Stimulated activated CD8-positive, alpha-beta memory T cell treated with anti-CD3 and anti-CD28 coated beads, Interleukin-7, amount 100 ng/mL, for 4 hours (primary cell): ENCODE measurements at places on chromosomes 6 and 20.

- no peak for DNase-seq
Observed at GRCh38 chr20:23019403-23019802, 15.7 kb upstream of the SSTR4 start.

DNA sequence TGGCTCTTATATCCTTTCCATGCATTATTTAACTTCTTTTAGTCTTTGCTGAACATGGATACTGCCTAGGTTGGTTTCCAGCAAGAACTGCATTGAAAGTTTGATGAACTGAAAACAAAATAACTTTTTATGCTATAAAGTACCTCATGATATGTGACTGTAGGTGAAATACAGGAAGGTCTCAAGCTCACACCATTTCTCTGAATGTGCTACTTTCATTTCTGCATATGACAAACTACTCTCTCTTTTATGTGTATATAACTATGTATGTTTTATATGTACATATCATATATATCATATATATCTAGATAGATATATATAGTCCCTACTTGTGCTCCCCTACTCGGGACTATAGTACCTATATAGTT lies 65.9 kb downstream of the AIG1 start:
- DNase-seq: no peak

DNA sequence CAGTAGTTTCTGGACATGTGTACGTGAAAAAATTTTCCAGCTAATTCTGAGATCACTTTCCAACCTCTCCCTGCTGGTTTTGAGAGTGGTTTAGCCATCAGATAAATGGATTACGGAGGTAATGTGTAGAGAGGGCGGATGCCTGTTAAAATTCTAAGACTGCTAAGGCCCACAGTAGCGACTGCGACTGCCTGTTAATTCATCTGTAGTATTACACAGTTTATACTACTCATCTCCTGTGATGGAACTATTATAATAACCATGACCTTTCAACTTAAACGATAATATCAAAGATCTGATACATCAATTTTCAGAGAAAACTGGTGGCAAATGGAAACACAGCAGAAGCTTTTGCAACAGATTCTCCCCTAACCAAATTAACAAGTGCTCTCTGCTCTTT lies 102.3 kb downstream of the IRF4 start:
- no peak for DNase-seq

DNA sequence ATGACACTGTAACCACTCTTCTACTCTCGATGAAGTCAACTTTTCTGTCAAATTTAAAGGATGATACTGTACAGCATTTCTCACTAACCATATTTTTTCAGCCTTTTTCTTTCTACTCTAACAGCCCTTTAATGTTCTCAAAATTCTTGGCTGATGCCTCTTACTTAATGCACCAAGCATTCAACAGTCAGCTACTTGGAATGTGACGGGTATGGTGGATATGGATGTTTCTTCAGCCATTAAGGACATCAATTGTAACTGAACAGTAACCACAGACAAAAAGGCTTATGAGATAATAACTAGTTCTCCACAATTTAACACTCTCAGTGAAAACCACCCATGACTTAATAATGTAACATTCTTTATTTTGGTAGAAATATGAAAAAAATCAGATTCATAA lies 467.2 kb upstream of the ZNF337 start:
- DNase-seq: no peak

- DNase-seq: no peak
Observed at GRCh38 chr20:60253471-60253870, 295.2 kb downstream of the CDH26 start.

GRCh38 chr20:50181344-50181743 lies 9.3 kb upstream of the CEBPB start:
- no peak for DNase-seq

DNA sequence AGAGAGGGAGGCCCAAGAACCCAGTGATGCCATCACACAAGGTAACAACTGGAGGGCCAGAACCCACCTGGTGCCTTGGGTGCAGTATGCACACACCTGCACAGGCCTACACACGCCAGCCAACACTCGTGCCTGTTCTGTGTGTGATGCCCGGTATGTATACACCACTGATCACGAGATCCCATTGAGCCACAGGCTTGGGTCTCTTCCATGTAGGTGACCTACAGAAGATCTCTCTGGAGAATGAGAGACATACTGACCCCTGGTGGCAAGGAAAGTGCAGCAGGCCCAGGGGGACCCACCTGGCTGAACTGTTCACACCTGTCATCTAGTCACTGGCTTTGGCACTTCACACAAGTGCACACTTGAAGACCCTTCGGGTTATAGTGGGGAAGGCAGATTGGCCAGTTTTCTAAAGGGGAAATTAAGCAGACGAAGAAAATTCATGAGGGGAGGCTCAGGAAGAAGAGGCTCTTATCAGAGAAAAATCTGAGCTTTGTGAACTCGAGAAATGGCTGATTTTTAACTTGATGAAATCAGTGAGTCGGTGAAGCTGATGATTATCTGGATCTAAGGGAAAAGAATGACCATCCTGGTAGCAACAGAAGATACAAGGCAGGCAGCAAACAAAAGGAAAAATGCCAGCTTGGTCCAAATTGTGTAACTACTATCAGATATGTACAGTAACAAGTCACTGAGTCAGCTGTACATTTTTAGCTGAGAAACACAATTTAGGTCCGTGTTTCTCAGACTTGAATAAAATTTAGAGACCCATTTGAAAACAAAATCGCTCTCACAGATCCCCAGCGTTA lies 69.1 kb upstream of the PBOV1 start:
- DNase-seq: peak; percentile 21

- DNase-seq: no peak
Observed at GRCh38 chr6:158947284-158947683, 52.7 kb downstream of the RSPH3 start.

DNA sequence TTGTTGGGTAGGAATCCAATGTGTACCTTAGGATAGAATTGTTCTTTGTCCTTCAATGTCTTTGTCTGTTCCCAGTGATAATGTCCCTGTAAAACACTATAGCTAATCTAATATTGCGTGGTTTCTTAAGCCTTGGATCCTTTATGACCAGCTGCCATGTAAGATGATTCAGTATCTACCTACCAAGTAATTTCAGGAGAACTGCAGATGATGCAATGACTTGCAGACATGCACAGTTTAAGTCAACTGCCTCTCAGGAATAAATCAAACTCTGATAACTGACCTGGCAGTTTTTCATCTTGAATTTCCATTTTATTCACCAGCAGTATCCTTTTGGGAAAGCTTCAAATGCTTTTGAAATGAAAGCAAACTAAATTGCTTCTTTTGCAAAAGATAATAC lies 157.8 kb downstream of the TPBG start:
- no peak for DNase-seq

GRCh38 chr6:32941214-32941768 lies 463 bp upstream of the HLA-DMB start:
- DNase-seq: peak; percentile 24

GRCh38 chr6:158050955-158051354 lies 69.3 kb downstream of the SYNJ2 start:
- no peak for DNase-seq

- DNase-seq: no peak
Observed at GRCh38 chr6:4965562-4966389, 38.1 kb downstream of the RPP40 start.

DNA sequence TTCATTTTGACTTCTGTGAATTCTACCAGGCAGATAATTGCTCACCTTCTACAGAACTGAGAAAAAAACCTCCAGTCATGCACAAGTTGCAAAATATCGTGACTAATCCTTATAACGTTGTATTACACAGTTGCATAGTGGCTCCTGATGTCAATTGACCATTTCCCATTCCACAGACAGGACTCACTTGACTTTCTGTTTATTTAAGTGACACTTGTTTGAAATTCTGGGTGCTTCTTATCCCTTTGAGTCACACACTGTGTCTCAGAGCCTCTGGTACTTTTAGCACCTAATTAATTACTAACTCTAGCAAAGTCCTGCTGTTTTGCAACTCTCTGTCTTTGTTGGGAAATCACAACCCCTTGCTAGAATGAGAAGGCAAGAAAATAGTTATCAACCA lies 16.2 kb upstream of the RSPO3 start:
- no peak for DNase-seq

DNA sequence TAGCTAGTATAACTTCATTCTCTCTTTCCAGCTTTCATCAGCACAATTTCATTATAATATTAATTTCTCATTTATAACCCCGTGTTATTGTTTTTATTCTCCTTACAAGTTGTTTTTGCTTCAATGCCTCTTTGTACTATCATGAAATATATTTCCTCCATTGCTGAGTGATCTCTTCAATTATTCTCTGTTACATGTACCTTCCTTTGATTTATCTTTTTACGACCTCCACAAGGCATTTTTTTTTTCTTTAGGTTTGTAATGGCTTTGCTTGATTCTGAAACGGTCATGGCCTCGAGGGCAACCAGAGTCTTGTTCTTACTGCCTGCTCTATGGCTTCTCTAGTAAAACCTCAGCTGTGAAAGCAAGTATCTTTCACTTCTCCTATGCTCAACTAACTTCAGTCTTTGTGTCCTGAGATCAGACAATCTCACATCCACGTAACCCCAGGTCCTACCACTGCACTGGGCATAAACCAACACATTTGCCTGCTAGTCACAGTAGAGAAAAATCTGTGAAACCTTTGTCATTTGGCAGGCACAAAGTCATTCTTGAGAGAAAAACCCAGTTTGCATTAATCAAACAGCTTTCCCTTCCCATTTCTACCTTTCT lies 119.9 kb downstream of the UST start:
- DNase-seq: no peak

GRCh38 chr6:6981681-6982322 lies 126.0 kb upstream of the RREB1 start:
- no peak for DNase-seq

GRCh38 chr6:16697437-16698161 lies 63.7 kb downstream of the ATXN1 start:
- no peak for DNase-seq

DNA sequence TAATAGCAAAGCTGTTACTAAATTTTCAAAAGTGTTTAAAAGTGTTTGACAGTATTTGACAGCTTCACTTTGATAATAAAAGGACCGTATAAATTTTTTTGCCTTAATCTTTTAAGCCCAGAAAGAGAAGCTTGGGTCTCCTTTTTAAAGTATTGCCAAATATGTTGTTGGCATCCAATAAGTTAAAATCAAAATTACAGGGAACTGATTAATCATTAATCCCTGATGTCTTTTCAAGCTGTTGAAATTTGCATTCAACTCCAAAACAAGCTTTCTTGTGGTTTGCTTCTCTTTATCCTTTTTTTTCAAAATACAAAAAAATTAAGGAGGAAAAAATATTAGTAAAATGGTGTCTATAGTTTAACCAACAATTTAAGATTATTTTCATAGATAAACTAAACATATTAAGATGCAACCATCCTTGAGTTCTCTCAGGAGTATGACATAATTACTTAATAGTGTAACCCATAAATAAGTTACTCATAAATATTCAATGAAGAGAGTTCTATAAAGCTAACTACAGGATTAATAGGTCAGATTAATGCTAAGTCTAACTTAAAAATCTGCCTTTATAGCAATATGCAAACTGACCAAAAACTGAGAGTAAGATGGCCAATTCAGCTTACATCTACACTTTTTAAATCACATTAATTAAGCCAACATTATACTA lies 27.0 kb upstream of the CALHM6 start:
- no peak for DNase-seq

DNA sequence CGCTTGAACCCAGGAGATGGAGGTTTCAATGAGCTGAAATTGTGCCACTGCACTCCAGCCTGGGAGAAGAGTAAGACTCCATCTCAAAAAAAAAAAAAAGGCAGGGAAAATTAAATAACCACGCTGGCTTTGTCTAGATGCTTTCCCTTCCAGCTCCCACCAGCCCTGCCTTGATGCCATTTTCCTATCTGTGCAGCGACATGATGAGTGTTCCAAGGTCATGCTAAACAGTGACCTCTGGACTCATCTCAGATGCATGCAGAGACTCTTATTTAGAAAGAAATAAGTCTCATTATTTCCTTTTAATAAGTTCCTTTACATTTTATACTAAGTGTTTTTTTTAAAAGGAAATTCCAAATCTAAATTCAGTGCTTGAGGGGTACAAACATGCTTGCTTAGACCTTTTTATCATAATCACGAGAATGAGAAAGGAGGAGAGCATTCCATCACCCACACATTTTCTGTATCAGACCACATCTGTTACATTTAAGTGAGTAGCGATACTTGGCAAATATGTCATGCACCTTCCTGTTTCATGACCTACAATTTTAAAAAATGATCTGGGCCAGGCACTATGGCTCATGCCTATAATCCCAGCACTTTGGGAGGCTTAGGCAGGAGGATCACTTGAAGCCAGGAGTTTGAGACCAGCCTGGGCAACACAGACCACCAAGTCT lies 101.1 kb upstream of the RREB1 start:
- no peak for DNase-seq

DNA sequence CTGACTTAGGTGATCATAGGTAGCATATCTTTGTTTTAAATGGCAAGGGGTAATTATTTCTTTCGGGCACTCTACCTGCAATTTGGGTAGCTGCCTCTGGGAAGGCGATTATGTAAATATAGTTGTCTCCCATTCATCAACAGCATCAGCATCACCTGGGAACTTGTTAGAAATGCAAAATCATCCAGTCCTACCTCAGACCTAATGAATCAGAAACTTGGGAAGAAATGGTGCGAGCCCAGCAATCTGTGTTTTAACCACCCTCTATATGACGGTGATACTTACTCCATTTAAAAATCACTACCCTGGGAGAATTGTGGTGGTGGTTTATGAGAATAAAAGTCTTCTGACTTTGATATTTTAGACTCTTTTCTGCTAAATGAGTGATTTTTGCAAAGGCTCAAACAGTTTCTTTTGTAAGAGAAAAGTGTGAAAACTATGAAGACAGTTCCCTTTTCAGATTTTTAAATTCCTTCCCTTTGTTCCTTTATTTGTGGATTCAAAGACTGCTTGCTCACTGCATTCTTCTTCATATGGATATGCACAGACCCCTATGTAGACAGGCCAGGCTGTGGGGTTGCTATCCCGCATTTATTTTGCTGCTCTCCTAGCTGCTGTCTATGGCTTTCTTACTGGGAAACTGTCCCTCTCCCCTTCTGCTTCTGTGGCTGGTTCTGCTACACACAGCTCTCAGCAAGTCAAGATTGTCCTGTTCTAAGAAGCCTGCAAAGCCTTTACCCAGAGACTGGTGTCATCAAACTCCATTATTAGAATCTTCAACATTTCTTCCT lies 365.3 kb downstream of the RNF144B start:
- DNase-seq: no peak

GRCh38 chr6:52221302-52221701 lies 23.0 kb downstream of the IL17F start:
- DNase-seq: no peak

GRCh38 chr6:122438975-122439374 lies 32.6 kb downstream of the SERINC1 start:
- DNase-seq: no peak

- DNase-seq: no peak
Observed at GRCh38 chr6:125117818-125118217, 35.8 kb upstream of the TPD52L1 start.

- no peak for DNase-seq
Observed at GRCh38 chr6:118103381-118104146, 196.5 kb downstream of the SLC35F1 start.

- no peak for DNase-seq
Observed at GRCh38 chr6:40695750-40696415, 108.7 kb upstream of the LRFN2 start.

GRCh38 chr20:24339210-24339641 lies 130.2 kb upstream of the SYNDIG1 start:
- DNase-seq: no peak
